ENCODE measurements at places on chromosomes 11 and 22.
A peak's percentile ranks its signal among the peaks of the same experiment; 100 is the strongest.

GRCh38 chr11:105489446-105489845 is 120.4 kb upstream of the GRIA4 start:
- peak; percentile 0 for DNase-seq

GRCh38 chr22:38141217-38141973 is 30.9 kb upstream of the BAIAP2L2 start:
- DNase-seq, result peak; percentile 27

- DNase-seq, result peak; percentile 92
Measured at GRCh38 chr11:74010306-74011300, 1.7 kb upstream of the UCP3 start.

GRCh38 chr11:83004746-83005556 is 66.7 kb downstream of the RAB30 start:
- no peak for DNase-seq

- no peak for DNase-seq
Measured at GRCh38 chr11:23569134-23569533, 708.9 kb upstream of the CCDC179 start.

DNA sequence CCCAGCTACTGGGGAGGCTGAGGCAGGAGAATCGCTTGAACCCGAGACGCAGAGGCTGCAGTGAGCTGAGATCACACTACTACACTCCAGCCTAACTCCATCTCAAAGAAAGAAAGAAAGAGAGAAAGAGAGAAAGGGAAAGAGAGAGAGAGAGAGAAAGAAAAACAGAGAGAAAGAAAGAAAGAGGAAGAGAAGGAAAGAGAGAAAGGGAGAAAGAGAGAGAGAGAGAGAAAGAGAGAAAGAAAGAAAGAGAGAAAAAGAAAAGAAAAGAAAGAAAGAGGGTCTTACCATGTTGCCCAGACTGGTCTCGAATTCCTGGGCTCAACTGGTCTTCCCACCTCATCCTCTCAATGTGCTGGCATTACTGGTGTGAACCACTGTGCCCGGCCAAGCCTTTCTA is 22.3 kb downstream of the FBLN1 start:
- DNase-seq, result no peak

DNA sequence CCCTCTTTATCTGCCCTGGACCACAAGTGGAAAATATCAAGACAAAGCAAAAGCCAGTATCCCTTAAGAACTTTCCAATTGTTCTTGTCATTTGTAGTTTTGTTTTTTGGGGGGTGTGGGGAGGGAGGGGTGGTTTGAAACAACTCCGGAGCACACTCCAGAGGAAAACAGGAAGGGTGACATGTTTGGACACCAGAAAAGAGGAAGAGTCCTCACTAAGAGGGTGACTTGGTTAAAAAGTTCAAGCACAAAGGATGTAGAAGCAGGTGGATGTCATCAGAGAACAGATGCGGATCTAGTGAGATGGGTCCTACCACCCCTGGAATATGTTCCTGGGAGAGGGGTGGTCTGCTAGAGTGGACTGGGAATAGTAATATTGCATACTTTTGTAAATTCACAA is 25.8 kb downstream of the ADAMTS8 start:
- no peak for DNase-seq

- DNase-seq, result no peak
Measured at GRCh38 chr11:126755526-126755925, 245.0 kb downstream of the KIRREL3 start.
